Left lobe of liver (tissue), 2 donors: ENCODE measurements at places on chromosomes 12 and 14.

DNA sequence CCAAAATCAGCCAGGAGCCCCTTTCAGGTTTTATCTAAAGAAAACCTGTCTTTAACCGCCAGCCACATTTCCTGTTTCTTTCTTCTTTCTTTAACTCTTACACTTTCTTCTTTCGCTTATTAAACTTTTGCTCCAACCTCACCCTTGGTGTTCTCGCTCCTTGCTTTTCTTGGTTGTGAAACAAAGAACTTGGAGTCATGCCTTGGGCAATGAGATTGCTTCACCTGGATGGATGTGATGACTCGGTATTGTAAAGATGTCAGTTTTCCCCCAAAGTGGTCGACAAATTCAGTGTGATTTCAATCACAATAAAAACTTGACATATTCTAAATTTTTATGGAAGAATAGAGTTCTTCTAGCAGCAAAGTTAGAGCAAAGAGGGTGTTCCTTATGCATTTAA is 16.2 kb upstream of the TCL1A start:
- no peak for DNase-seq

- no peak for DNase-seq
These were observed 19.5 kb downstream of the CKAP4 start for GRCh38 chr12:106228320-106228710.

DNA sequence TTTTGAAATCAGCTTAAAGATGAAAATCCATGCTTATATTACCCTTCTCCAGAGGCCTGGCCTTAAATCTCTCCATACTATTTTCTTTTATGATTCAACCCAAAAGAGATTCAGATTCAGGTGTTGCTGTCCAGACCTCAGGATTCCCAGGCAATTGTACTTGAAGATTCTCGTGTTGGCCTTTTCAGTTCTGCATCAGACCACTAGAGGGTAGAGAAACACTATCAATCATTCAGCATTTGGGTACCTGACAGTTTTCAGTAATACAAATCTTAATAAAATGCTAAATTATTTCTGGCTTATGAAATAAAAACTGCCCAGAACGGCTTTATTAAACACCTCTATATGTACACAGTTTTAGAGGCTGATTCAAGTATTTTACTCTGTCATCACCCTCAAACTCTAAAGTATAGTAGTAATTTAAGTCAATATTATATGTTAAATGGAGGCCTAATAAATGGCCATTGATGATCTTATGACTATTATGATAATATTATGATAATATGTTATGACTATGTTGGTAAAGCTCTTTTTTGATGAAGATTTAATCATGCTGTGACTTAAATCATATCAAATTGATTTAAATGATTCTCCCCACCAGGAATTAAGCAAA is 301.1 kb downstream of the DUSP6 start:
- DNase-seq: no peak

GRCh38 chr14:50331596-50331995 is 19.5 kb downstream of the DMAC2L start:
- no peak for DNase-seq

DNA sequence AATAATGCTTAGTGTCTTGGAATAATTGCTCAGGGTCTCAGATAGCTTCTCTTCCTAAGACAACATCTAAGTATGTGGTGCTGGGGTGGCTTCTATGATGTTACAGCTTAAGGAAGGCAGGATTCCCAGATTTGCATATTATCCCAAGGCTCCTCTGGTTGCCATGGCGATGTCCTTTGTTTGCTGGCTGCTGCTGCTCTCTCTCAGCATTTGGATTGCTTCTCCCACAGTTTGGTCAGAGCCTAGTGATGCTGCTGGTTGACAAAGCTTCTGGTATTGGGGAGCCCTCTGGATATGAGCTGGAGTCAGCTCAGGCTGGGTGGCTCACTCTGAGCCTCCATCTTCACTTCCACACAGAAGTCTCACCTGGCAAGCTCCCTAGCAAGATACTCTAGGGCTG is 56.4 kb upstream of the FBXO33 start:
- DNase-seq: no peak

- no peak for DNase-seq
These were observed 19.8 kb upstream of the NTN4 start for GRCh38 chr12:95810411-95810810.

- DNase-seq: no peak
These were observed 198.5 kb downstream of the SLC25A21 start for GRCh38 chr14:36973806-36974442.

DNA sequence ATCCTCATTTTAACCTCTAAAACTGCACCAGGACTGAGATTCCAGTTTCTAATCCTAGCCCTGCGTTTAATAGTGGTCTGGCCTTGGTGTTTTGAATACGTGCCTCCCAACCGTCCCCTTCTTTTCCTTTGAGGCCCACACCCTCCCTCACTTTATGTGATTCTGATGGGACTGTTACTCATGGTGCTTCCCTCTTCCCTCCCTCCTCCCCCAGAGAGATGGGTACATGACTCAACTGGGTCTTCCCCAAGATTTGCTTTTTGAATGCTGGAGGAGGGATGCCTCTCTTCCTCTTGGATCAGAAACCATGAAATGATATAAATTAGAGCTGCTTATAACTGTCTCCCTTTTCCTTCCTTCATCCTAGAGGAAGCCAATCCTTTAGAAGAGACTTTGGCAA is 8.2 kb upstream of the PPP2R5E start:
- no peak for DNase-seq

GRCh38 chr14:29937116-29937515 is 9.5 kb upstream of the PRKD1 start:
- no peak for DNase-seq

DNA sequence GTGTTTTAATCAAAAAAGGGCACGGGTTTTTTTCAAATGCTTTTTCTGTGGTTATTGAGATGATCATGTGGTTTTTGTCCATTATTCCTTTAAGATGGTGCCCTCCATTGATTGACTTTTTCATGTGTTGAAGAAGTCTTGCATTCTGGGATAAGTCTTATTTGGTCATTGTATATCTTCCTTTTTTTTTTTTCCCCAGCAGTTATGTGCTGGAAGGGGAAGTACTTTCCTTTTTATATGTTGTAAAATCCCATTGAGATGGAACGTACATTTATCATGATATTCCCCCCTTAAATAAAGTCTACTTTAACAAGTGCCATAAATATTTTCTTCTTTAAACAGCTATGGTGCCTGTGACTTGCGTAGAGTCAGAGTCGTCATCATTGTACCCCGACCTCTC is 24.8 kb upstream of the MUCL1 start:
- DNase-seq: no peak

DNA sequence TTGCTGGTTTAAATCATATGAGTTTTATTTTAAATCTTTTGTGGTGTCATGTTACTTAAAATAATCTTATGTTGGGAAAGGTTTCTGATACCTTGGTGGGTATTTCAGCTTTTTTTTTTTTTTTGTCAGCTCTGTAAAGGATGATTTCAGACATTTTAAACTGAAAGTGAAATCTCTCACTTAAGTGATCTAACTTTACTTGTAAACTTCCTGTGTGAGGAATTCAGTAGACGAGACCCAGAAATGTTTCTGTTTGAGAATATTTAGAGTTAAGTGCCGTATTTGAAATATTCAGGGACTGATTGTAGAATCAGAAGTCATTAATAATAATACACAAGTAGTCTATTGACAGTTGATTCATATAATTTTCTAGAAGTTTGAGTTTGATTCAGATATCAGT is 37.8 kb downstream of the PROX2 start:
- no peak for DNase-seq

DNA sequence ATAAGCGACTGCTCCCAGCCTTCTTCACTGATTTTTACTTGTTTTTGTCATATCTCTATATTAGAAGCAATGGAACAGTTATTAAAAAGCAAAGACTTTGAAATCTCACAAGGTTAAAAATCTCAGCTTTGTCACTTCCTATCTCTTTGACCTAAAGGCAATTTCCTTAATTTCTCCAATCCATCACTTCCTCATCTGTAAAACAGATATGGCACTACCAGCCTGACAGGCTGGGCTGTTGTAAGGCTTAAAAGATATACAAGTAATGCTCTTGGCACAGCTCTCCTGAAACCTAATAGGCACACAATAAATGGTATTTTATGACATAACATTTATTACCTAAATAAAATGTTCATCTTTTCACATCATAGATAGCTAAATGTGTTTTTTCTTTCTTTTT is 25.6 kb downstream of the ATXN2 start:
- DNase-seq: no peak

- DNase-seq: no peak
These were observed 20.5 kb downstream of the FNTB start for GRCh38 chr14:65007202-65007601.

DNA sequence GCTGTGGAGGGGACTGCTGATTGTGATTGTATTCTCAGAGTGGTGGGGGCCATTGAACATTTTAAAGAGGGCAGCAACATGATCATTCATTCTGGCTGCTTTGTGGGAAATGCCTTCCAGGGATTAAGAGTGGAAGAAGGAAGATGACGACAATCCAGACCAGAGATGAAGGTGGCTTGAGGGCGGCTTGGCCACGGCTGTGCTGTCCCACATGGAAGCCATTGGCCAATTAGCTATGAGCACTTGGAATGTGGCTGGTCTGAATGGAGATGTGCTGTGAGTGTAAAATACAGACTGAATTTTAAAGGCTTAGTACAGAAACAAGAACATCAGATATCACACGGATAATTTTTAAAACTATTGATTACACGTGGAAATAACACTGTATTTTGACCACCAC is 19.2 kb upstream of the SLC10A1 start:
- no peak for DNase-seq

- DNase-seq: no peak
These were observed 103.5 kb upstream of the HIF1A start for GRCh38 chr14:61591862-61592261.

GRCh38 chr12:6288235-6288634 is 22.2 kb upstream of the PLEKHG6 start:
- DNase-seq: no peak

GRCh38 chr14:91396959-91397815 is 20.4 kb downstream of the CCDC88C start:
- DNase-seq: no peak

- no peak for DNase-seq
These were observed 6.7 kb downstream of the HOXC5 start for GRCh38 chr12:54039417-54040147.

GRCh38 chr14:73888971-73889370 is 2.3 kb downstream of the ZNF410 start:
- DNase-seq: no peak

DNA sequence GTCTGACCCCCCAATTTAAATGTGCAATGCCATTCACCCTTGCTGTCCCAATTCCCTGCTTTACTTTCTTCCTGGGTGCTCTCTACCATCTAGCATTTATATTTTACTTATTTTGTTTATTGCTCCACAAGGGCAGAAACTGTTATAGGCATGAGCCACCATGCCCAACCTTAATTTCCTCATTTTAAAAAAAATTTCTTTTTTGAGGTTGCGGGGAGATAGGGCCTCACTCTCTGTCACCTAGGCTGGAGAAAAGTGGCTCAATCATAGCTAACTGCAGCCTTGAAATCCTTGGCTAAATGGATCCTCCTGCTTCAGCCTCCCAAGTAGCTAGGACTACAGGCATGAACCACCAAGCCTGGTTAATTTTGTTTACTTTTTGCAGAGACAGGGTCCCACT is 13.0 kb downstream of the HPD start:
- DNase-seq: no peak
